Kidney epithelial cell (primary cell): ENCODE measurements at places on chromosomes 3 and 15. TPM values are rescaled to one million over a fixed set of nuclear protein-coding genes. Genes with fewer than 3 reads are reported as not detected.

The UCN2 gene
- 26.1 and 39.1 TPM in 2 replicates for total RNA-seq

The LXN gene
- total RNA-seq, result 4.0 and 4.9 TPM in 2 replicates

The BCHE gene
- 6.6 and 12.7 TPM in 2 replicates for total RNA-seq

The SLC28A2 gene
- total RNA-seq, result not detected in 2 replicates

The LMAN1L gene
- total RNA-seq, result not detected in 2 replicates

The KIF23 gene
- total RNA-seq, result 8.6 and 12.3 TPM in 2 replicates

The AGBL1 gene
- total RNA-seq, result not detected in 2 replicates

The ADAMTS7 gene
- total RNA-seq, result 27.4 and 33.4 TPM in 2 replicates

The PLA2G4F gene
- total RNA-seq, result 0.84 and 5.2 TPM in 2 replicates

The MNS1 gene
- total RNA-seq, result 0.84 and 1.5 TPM in 2 replicates

The MLH1 gene
- total RNA-seq, result 30.3 and 42.1 TPM in 2 replicates

The SPRED1 gene
- 20.4 and 22.0 TPM in 2 replicates for total RNA-seq

The MAGEL2 gene
- 0.88 and 1.4 TPM in 2 replicates for total RNA-seq

The NMD3 gene
- 53.9 and 66.0 TPM in 2 replicates for total RNA-seq

The TRIM69 gene
- total RNA-seq, result 9.6 and 12.3 TPM in 2 replicates

The ADGRG7 gene
- not detected in 2 replicates for total RNA-seq

The SPESP1 gene
- total RNA-seq, result 7.9 and 8.4 TPM in 2 replicates

The GPR149 gene
- total RNA-seq, result not detected in 2 replicates

The LDHAL6B gene
- not detected in 2 replicates for total RNA-seq

The GCSAM gene
- total RNA-seq, result not detected in 2 replicates

The LRRC31 gene
- total RNA-seq, result not detected in 2 replicates

The KBTBD12 gene
- total RNA-seq, result 0.08 and 0.41 TPM in 2 replicates
